ENCODE measurements at places on chromosomes 7 and 10. TPM values are rescaled to one million over a fixed set of nuclear protein-coding genes. Genes with fewer than 3 reads are reported as not detected.

The EVX1 gene
- polyA plus RNA-seq = not detected

The SND1 gene
- 104 TPM for polyA plus RNA-seq

The EEPD1 gene
- 5.5 TPM for polyA plus RNA-seq

The PALD1 gene
- polyA plus RNA-seq = 4.7 TPM

The AKR1C8 gene
- 0.46 TPM for polyA plus RNA-seq

The LEP gene
- polyA plus RNA-seq = 0.34 TPM

The TEX36 gene
- polyA plus RNA-seq = not detected

The OR2A12 gene
- polyA plus RNA-seq = not detected

The OR13A1 gene
- polyA plus RNA-seq = not detected

The OR2A7 gene
- 0.19 TPM for polyA plus RNA-seq

The AKR1C4 gene
- polyA plus RNA-seq = not detected

The WDR86 gene
- polyA plus RNA-seq = not detected

The EFCAB10 gene
- polyA plus RNA-seq = not detected

The PLCE1 gene
- polyA plus RNA-seq = 2.3 TPM

The SPDYE2B gene
- polyA plus RNA-seq = not detected

Measured in heart left ventricle (tissue), 16 donors.